ENCODE measurements at places on chromosomes 12 and 14.

GRCh38 chr12:121983536-121984210, 38.0 kb upstream of the BCL7A start:
- ATAC-seq: no peak

- no peak for ATAC-seq
Observed at GRCh38 chr14:79788346-79788745, 423.0 kb downstream of the DIO2 start.

DNA sequence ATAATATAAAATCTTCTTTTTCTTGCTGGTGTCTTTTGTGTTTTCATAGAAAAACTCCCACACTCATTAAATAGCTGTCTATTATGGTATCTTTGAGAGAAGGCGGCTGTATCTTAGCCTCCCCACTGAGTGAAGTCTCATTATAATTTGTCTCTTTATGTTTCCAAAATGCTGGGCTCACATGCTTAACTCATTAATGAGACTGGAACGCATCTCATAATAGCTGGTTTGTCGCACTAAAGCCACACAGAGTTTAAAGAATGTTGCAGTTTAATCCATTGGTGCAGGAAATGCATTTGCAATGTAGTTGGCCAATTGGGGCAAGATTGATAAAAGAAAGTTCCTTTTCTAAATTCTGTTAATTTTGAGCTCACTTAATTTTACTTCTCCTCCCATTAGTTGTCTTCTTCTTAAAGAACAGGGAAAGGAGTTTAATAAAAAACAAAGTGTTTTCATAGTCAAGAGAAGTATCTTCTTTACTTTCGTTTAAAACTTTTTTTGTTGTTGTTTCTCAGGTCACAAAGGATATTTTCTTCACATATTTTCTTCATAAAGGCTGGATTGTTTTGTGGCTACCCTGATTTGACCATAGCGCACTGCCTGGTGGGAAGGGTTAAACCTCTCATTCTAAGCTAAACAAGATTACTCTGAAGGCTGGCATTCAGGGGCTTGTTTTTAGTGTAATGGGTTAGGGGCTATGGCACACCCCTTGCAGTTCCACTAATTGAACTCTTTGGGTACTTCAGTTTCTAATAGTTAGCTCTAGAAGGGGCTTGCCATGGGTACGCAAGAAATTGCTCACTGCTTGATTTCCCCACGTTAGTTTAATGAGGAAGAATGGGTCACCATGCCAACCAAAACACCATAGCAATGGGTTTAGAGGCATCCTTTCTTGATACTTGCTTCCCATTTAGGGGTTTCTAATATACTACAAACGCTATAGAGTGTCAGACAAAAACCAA, 197.0 kb downstream of the TMTC2 start:
- no peak for ATAC-seq

- ATAC-seq: no peak
Observed at GRCh38 chr12:3125674-3126073, 48.5 kb downstream of the TSPAN9 start.

- no peak for ATAC-seq
Observed at GRCh38 chr12:11839091-11839641, 189.7 kb downstream of the ETV6 start.

- no peak for ATAC-seq
Observed at GRCh38 chr12:114926341-114926740, 242.4 kb upstream of the TBX3 start.

GRCh38 chr14:35229792-35230089, 62.4 kb upstream of the PSMA6 start:
- ATAC-seq: peak; percentile 36

DNA sequence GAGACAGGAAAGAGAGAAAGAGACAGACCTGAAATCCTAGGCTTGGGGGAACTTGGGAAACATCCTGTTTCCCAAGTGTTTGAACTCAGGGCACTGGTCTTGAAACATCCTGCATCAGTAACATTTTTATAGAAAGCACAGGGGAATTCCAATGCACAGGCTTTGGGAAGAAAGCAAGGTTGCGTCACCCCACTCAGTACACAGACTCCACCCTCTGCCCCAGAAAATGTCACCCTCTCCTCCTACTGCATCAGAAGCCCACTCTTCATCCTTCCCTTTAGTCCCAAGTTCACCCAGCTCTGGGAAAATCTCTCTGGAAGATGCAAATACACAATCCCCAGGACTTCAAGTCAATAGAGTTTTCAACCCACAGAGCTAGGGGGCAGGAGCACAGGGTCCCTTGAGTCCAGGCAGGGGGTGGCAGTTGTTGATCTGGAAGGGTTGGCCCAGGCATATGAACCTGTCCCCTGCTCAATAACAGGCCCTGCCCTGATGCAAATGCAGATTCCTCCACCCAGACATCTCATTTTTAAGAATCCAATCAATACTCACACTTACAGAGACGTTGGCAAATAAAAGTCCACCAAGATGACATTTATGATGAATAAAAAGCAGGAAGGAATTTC, 1.7 kb downstream of the RDH16 start:
- ATAC-seq: no peak

DNA sequence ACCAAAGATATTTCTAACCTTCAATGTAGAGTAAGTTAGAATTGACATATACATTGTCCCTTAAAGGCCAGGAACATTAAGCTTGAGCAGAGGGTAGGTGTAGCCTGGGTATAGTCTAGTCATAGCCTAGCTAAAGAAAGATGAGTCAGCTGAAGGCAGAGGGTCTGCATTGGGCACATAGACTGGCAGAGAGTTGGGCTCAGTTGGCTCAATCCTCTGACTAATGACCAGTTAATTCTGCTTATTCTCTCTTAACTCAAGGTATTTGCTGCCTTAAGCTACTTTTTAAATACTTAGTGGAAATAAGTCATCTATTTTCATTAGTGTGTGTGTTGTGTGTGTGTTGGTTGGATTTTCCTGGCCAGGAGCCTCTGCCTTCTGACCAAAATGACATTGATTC, 467.1 kb downstream of the RAD51B start:
- ATAC-seq: peak; percentile 37

- ATAC-seq: no peak
Observed at GRCh38 chr14:60878121-60878520, 102.8 kb downstream of the TRMT5 start.

GRCh38 chr12:4158306-4158705, 115.3 kb upstream of the CCND2 start:
- no peak for ATAC-seq

DNA sequence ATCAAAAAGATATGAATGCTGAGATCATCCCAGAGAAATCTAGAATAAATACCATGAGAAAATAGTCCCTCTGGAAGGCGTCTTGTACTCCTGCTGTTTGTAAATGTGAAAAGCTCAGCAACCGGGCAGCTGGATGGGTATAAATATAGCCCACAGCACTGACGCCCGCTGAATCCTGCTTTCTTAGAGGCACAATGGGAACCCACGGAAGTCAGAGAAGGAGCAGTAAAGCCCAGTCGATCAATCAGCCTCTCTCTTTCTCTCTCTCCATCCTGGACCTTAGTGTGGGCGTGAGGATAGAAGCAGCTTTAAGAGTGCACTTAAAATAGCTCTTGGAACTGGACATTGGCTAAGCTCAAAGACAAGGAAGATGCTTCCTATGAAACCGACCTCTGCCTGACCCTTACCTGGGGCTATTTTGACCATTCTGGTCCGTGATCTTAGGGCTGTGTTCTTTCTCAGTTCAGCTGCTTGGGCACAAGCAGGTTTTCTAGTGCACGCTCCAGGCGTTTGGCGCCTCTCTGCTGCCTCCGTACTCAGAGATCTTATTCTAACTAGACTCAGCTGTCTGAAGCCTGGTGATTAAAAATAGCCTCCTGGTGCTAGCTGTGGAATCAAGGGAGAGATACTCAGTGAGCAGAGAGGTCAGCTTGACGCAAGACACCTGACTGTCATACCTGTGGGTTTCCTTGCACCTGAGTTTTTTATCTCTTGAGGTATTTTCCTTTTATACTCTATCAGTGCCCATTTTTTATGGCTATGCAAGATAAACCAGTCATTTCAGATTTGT, 144.6 kb downstream of the ETV6 start:
- no peak for ATAC-seq

- no peak for ATAC-seq
Observed at GRCh38 chr12:89712706-89713105, 4.1 kb upstream of the ATP2B1 start.

- ATAC-seq: no peak
Observed at GRCh38 chr14:73365727-73366126, 92.6 kb downstream of the NUMB start.

- ATAC-seq: no peak
Observed at GRCh38 chr14:106215229-106215628, 688.8 kb downstream of the TMEM121 start.

- ATAC-seq: no peak
Observed at GRCh38 chr14:101740981-101741380, 20.5 kb upstream of the PPP2R5C start.

DNA sequence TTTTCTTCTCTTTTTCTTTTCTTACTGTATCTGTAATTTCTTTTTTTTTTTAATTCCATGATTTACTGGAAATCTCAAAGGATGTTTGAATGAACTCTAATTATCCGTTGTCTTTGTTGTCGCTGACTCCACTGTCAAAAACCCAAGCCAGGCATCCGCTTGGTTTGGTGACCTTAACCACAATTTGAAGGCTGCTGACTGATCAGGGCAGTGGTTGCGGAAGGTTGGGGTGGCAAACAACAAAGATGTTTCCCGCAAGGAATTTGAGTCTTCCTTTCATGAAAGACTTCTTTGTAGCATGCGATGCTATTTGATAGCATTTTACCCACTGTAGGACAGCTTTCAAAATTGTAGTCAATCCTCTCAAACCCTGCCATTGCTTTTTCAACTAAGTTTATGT, 1013.8 kb downstream of the DIO2 start:
- ATAC-seq: no peak

- ATAC-seq: no peak
Observed at GRCh38 chr14:53062856-53063255, 90.3 kb downstream of the DDHD1 start.

GRCh38 chr14:69676723-69677122, 65.3 kb downstream of the SUSD6 start:
- ATAC-seq: no peak

DNA sequence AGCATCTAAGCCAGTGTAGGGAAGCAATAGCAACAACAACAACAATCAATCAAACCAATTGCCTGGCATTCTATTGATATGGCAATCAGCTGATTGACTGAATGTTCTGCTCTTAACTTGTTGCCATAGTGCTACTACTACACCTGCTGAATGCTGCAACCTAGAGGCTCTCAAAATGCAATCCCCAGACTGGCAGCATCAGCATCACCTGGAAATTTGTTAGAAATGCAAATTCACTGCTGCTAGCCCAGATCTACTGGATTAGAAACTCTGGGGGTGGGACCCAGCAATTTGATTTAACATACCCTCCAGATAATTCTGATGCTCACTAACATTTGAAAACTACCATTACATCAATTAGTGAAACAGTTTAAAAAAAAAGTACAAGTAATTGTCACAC, 363.6 kb downstream of the SNAPC1 start:
- ATAC-seq: no peak

- ATAC-seq: peak; percentile 74
Observed at GRCh38 chr14:50396631-50397389, at the start of gene CDKL1. Gene CDKL1, minus strand, starts transcription at chr14:50396881. Its CDS starts 1,013 bp downstream, at chr14:50395868.

GRCh38 chr14:74932401-74932901, 9.4 kb upstream of the RPS6KL1 start:
- ATAC-seq: no peak

- ATAC-seq: peak; percentile 18
Observed at GRCh38 chr14:73753124-73753886, 39.1 kb upstream of the PNMA1 start.

GRCh38 chr14:73599499-73599898, 7.8 kb downstream of the ACOT4 start:
- ATAC-seq: no peak

- ATAC-seq: no peak
Observed at GRCh38 chr12:121719926-121720414, 7.4 kb downstream of the TMEM120B start.

- ATAC-seq: peak; percentile 84
Observed at GRCh38 chr12:121095544-121096198, 37.0 kb upstream of the P2RX7 start.

DNA sequence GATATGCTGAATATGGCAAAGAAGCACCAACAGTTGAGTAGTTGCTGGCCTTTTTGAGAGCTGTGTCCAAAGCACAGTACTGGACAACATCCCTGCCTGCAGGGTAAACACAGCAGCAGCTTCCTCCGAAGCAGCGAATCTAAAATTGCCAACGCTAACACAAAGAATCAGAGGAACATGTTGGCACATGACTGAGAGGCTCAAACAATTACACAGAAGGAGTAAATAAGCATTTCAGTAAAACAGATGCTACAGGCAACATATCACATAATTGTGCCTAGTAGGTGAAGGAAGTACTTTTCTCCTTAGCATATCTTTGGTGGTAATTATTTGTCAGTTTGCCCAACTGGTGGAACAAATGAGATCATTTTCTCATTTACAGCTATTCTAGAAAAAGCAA, 52.1 kb downstream of the KICS2 start:
- ATAC-seq: no peak

DNA sequence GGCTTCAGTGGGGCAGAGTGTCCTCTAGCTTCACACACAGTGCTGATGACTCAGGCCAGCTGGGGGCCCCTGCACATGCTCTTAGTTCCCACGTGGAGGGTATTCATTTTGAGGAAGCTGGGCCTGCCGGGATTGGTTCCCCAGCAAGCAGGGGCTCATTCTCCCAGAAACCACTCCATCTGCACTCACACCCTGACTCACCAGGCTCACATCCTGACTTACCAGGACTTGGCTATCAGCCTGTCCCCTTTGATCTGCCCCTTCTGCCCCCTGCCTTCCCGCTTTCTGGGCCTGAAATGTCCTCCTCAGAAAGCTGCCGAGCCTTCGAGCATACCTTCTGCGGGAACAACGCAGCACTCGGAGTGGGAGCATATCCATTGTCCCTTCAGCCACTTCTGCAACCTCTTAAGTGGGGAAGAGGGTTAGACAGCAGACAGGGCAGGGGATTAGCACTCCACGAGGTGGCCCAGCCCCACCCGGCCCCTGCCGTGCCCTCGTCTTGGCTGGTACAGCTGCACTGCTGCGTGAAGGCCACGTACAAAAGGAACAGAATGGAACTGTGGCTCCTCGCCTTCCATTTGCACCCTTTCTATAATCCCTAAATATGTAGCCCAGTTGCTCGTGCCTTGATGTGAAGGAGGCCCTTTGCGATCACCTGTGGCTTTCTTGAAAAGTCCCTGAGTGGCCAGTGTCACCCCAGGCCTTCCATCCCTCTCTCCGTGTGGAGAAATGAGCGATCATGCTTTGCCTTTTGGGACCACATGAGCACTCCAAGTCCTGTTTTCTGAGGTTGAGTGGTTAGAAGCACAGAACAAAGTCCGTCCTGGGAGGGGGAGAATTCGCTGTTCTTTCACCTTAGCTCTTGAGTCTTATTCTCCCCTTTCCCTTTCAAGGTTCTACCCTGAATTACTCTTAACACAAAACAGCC, 26.1 kb downstream of the TPCN1 start:
- ATAC-seq: no peak

DNA sequence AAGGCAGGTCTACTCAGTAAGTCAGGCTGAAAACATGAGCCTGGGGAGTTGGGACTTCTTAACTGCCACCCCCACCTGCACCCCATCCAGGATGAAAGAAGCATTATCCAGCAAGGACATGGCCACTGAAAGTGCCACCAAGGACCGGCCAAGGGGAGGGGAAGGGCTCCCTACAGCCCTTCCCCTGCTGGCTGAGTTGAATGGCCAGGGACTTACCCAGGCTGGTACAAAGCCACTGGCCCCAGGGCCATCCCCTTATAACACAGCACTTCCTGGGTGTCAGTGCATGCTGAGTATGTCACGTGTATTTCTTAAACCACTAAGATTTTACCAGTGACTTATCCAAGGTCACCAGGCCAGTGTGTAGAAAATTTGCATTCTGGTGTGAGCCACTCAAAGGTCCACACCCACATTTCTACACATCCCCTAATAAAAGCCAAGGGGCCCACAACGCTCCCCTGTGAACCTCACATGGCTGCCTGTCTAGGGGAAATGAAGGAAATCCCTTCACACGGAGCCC, 29.3 kb upstream of the ZFP36L1 start:
- peak; percentile 76 for ATAC-seq

All from activated CD4-positive, CD25-positive, alpha-beta regulatory T cell treated with anti-CD3 and anti-CD28 coated beads, Interleukin-2, amount 50 U/mL, for 24 hours (primary cell).